ENCODE measurements at places on chromosomes 3 and 15.

DNA sequence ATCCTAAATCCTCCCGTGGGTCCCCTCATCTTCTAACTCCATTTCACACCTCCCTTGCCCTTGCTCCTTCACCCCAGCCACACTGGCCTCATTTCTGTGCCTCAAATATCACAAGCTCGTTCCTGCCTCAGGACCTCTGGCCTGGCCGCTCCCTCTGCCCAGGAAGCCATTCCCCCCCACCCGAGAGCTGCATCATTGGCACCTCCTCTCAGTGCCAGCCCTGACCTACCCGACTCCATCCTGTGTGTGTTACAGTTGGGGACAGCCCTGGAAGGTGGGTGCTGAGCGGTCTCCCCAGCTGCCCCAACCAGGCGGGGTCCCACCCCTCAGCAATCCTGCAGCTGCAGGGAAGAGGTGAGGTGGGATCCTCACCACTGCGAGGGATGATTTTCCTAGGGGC is 14.5 kb downstream of the PLXND1 start:
- DNase-seq: no peak

DNA sequence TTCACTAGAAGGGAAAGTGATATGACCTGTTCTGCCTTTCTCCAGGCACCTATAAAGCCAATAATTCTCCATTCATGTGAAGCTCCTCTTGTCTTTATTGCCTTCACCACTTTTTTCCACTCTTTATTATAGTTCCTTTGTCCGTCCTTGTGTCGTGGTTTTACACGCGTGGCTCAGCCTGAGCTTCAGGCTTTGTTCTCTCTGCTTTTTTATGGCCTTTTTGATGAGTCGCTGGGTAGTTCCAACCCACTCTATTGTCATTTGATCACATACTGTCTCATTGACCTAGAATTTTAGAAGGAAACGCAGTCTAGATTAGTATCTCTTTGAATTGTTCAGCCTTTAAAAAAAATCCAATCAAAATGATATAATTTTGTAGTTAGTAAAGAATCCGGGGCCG is 403.2 kb downstream of the PTPRG start:
- no peak for DNase-seq

GRCh38 chr3:67617518-67617917 is 36.9 kb downstream of the SUCLG2 start:
- DNase-seq: no peak

DNA sequence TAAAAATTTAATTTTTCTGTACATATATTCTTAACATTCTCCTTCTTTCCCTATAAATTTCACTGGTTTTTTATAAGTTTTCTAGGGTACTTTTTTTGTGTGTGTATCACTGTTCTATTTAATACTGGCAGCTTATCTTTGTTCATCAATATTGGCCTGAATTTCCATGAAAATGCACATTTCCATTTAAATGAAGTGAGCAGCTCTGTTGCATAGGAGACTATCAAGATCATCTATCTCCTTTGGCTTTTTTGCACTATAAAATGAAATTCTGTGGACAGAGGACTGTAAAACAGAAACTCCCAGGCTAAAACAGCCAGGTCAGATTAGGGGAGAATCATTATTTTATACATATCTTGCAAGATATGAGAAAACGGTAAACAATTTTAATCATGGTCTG is 277.0 kb upstream of the ARL6 start:
- no peak for DNase-seq

DNA sequence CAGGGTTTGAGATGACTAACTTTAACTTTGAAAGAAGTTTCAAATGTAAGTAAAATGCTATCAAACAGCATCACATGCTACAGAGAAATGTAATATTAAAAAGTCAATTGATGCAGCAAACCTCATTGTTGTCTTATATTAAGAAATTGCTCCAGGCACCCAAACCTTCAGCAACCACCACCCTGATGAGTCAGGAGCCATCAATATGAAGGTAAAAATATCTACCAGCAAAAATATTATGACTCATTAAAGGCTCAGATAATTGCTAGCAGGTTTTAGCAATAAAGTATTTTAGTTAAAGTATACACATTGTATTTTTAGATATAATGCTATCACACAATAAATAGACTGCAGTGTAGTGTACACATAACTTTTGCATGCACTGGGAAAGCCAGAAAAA is 746.3 kb downstream of the ZPLD1 start:
- DNase-seq: no peak

DNA sequence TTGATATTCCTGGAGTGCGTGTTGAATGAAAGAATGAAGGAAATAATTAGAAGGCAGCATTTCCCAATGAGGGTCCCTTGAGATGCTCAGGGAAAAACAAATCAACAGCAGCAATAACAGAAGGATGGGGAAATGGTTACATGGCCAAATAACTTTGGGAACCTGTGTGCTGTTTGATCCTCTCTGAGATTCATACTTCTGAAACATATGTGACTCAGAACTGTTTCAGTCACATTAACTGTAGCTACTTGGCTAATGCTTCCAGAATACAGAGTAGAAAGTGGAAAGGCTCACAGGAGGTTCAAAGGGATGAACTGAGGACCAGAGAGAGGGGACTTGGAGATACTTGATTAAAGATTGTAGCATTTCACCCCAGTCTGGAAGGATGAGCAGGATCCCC is 258.2 kb downstream of the SLCO3A1 start:
- no peak for DNase-seq

GRCh38 chr15:42511007-42511391 is 15.6 kb downstream of the SNAP23 start:
- DNase-seq: no peak
